ENCODE measurements at places on chromosomes 1 and 21. TPM values are rescaled to one million over a fixed set of nuclear protein-coding genes. Genes with fewer than 3 reads are reported as not detected.

XKR8 gene
- 1.7 TPM for total RNA-seq

BARHL2 gene
- total RNA-seq: not detected

CYP4A22 gene
- not detected for total RNA-seq

BMP8B gene
- total RNA-seq: 0.51 TPM

OR2G6 gene
- not detected for total RNA-seq

WNT9A gene
- 1.8 TPM for total RNA-seq

GRCh38 chr1:3316340-3316943 is 138.0 kb upstream of the ARHGEF16 start:
- no peak for DNase-seq

DNA sequence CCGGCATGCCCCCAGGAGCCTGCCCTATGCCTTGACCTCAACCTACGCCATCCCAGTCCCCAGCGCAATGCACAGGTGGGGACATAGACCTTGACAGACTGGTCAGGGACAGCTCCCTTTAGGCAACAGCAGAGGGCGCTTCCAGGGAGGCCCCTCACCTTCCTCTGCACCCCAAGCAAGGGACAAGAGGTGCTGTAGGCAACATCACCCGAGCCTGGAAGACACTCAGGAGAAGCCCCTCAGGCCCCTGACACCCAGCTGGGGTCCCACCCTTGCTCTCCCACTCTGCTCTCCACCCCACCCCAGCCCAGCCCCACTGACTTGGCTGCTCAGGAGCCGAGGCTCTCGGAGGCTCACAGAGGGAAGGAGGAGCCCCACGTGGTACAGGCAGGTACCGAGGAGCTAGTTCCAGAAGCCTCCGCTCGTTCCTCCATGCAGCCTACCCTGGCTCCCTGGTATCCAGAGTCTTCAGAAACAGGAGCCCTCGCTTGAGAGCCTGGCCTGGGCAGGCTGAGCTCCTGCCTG is 2.4 kb upstream of the WNT3A start:
- peak; percentile 41 for DNase-seq

GRCh38 chr21:33127154-33127867 is 57.4 kb downstream of the OLIG1 start:
- peak; percentile 85 for DNase-seq

- DNase-seq: no peak
Observed at GRCh38 chr1:116699605-116700004, 32.1 kb upstream of the IGSF3 start.

DNA sequence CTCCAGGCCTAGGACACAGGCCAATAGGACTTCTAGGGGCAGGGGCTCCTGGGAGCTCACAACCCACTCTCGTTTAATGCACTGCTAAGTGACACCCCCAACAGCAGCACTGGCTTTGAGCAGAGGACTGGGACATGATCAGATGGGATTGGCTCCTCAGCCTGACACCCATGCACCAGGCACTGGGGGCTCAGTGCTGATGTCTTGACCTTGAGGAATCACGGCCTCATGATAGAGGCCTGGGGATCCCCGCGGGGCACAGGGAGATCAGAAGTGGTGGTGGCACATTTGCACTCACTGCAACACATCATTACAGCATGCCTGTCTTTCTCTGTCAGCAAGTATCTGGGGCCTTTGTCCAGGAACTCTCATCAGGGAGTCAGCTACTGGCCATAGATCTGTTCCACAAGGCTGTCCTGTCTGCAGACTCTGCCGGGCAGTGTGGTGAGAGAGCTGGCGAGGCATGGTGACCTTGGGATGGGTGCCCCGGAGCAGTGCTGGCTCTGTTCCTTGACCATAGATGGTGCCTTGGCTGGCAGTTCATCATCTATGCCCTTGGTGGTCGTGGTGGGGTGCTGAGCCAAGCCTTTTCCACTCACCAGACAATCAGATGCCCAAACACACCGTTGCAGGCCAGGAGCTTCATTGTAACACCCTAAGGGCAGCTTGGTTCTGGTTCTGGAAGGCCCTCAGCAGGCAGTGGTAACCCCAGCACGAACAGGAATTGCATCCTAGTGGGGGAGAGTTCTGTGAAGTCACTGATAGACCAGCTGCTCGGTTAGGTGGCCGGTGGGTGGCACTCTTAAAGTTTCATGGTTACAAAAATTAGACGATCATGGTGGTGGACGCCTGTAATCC is 22.2 kb upstream of the PARP1 start:
- no peak for DNase-seq

DNA sequence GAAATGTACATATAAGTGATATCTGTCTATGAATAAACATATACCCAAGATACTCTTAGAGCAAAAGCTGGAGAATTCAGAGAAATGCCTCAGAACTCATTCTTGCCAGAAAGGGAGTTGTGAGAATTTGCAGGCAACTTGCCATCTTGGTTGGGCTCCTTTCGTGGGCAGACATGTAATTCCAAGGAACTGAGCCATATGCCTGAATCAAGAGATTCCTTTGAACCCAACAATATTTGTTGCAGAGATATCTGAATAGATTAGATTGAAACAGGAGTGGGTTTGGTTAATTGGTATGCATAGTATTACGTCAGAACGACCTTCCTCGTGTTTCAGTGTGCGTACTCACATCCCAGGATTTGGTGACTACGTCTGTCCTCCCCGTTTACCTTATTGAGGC is 67.0 kb downstream of the TGFB2 start:
- DNase-seq: no peak

GRCh38 chr1:77193951-77194350 is 25.3 kb downstream of the PIGK start:
- no peak for DNase-seq

- DNase-seq: no peak
Observed at GRCh38 chr1:212914789-212915188, 35.6 kb upstream of the VASH2 start.

GRCh38 chr1:110765640-110766335 is 91.0 kb upstream of the KCNA3 start:
- peak; percentile 74 for DNase-seq

DNA sequence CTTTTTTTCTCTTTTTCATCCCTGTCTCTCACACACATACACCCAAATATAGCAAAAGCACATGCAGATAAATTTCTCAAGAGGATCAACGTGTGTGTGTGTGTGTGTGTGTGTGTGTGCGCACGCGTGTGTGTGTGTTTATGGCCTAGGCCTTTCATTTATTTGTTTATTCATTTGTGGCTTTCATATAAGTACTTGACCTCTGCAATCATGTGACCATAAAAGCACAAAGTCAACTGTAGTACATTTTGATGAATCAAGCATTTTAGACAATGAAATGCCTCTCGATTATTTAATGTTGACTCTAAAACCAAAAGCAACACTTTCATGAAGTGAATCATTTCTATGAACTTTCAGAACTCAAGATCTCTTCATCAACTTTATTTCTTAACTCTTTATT is 194.1 kb upstream of the ADGRL2 start:
- DNase-seq: no peak

Measured in Daoy (cell line).